Dermis blood vessel endothelial cell (primary cell): ENCODE measurements at places on chromosomes 12 and 14. TPM values are rescaled to one million over a fixed set of nuclear protein-coding genes. Genes with fewer than 3 reads are reported as not detected.
A peak's percentile ranks its signal among the peaks of the same experiment; 100 is the strongest.

DNA sequence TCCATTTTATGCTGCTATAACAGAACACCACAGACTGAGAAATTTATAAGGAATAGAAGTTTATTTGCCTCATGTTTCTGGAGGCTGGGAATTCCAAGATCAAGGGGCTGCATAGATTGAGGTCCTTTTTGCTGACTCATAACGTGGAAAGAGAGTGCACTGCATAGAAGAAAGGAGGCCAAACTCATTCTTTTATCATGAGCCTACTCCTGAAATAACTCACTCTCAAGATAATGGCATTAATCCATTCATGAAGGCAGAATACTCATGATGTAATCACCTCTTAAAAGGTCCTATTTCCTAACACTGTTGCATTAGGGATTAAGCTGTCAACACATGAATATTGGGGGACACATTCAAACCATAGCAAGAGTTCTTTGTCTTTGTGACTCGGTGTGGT lies 60.0 kb upstream of the FBXO33 start:
- no peak for DNase-seq

- no peak for DNase-seq
Observed at GRCh38 chr12:6635856-6636531, at the start of gene LPAR5. Gene LPAR5 (minus strand): TSS chr12:6635959. CDS start chr12:6621248, 14,711 bp downstream.

DNA sequence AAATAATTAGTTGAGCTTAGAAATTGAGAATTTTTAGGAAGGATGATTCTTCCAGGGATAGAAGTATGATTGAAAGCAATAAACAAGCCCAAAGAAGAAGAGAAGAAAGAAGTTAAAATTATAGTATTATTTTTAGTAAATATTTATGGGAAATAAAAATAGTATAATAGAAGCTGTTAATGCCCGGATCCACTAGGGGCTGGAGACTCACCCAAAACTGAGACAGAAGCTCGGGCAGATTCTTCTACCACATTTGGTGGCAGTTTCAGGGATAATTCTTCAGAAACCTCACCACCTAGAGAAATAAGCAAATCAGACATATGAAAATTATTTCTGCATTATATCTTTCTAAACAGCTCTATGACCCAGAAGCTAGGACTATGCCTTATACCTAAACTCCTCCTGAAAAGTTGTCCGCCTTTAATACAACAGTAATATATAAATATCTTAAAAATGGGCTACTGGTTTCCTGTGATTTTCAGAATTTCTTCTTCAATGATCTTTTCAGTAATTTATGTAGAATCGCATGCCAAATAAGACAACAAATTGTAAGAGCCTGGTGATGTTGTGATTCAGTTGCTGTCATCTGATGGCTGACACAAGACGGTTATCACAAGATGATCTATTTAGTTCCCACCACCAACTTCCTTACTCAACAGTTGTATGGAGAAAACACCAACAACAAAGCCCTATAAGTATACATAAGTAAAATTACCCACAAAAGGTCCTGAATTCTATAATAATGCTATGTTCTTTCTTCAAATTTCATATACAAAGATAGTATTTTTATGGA lies 35.6 kb downstream of the A2M start:
- DNase-seq = no peak

GRCh38 chr12:64682572-64683277 lies 72.4 kb downstream of the RASSF3 start:
- DNase-seq = no peak

DNA sequence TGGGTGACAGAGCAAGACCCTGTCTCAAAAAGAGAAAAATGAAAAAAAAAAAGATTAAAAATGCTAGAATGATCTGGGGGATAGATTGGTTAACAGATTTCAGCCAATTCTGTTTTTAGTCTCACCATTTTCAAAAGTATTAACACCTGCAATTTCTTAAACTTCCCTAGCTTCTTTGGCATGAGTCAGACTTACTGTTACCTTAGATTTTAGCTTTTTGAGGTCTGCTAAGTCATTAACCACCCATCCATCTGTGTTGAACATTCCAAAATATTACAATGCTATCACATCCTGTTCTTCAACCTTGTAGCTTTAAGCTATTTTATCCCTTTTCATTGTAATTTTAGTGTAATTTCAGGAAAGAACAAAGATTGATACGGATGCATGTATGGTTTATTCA lies 59.3 kb downstream of the PPP1R13B start:
- DNase-seq = no peak

DNA sequence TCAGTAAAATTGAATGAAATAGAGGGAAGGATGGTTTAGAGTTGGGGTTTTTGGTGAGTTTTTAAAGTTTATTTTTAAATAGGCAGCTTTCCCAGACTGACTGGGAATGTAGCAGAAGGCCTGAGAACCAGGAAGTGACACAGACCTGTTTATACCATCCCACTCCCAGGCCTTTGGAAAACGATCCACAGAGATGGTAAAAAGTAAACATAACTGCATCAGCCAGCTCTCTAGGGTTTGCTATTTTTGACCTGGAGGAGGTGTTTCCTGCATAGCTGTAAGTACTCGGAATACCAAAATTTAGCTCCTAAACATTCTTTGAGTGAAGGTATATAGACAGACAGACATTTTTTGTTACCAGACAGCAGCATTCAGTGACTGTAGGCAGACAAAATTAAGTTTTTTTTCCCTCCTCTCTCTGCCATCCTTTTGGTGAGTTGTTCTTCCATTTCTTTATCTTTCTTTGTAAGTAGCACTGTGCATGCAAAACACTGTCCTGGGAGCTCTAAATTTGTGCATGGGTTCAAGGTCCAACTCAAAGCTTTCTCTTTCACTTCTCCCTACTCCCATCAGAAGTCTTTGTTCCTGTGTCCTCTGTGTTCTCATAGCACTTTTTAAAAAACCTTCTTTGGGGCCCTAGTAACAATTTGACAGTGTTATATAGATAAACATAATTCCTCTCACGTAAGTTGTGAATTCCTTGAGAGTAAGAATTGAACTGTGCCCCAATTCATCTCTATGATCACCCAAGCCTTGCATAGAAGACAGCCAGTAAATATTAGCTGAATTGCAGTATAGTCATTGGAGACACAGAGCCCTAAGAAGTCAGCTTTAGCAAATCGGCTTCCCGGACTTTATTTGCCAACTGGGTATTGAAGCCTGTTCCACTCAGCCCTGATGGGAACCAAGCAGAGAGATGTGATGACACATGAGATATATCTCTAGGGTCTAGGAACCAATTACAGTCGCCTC lies 37.4 kb downstream of the SUSD6 start:
- peak; percentile 88 for DNase-seq

GRCh38 chr14:73232984-73233383 lies 4.3 kb upstream of the PAPLN start:
- peak; percentile 34 for DNase-seq

DNA sequence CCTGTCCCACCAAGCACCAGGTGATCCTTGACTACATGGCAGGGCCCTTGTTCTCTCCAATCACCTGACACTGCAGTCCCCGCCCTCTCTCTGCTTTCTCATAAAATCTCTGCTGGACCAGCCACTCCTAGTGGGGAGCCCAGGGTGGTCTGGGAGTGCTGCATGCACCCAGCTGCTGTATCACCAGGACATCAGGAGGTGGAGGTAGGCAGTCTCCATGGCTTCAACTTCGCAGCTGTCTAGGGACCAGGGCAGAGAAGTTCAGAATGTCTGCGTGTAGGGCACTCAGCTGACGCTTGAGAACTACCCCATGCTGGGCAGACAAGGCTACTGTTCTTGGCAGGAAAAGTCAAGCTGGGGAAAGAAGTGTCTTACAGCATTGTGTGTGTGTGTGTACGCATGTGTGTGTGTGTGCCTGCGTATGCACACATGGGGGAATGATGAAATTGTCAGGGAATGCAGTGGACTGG lies 2.6 kb downstream of the WSCD2 start:
- no peak for DNase-seq

DNA sequence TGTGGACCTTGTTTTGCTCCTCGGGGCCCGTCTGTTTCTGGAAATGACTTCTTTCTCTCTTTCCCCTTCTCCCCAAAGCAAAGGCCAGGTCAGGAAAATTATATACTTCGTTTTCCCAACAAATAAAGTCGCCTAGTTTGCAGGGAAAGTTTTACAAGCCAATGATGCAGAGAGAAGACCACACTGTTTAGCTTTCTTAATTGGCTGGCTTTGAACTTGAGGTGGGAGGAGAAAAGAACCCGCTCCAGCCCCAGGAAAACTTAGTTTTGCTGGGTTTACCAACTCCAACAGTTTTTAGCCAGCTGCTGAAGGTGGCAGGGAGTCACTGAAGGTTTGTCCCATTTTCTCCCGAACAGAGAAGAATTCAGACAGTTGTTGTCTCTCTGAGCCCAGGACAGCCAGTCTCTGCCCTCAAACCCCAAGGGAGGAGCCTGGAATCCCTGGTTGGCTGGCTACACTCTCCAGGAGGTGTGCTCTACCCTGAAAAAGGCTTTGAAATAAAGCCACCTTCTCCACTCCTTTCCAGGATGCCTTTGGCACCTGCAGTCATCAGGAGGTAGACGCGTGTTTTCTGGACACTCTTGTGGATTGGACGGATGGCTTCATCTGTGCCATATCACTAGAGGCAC lies 24.8 kb downstream of the BCL11B start:
- no peak for DNase-seq

DNA sequence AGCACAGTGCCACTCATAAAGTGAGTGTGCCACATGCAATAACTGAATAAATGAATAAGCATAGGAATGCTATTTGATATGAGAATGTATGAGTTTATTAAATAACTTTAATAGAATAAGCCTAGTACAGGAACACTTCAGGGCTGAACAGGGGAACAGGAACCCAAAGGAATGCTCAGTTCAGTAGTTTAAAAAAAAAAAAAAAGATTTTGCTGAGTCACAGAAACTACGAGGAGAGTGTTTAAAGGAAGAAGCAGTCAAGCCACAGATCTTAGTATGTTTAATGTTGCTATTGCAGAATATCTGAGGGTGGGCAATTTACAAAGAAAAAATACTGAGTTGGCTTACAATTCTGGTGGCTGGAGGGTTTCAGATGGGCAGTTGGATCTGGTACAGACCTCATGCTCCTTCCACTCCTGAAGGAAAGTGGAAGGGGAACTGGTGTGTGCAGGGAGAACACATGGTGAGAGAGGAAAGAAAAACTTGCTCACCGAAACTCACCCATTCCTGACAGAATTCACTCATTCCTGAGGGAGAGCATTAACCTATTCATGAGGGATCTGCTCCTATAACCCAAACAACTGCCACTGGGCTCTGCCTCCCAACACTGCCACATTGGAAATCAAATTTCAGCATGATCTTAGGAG lies 880.3 kb upstream of the MGAT4C start:
- DNase-seq = no peak

- peak; percentile 46 for DNase-seq
Observed at GRCh38 chr12:2794191-2794735, 507 bp upstream of the FKBP4 start.

Gene MAP3K12
- 13.6 and 19.1 TPM in 2 replicates for total RNA-seq

- DNase-seq = no peak
Observed at GRCh38 chr12:49794811-49795653, 33.2 kb downstream of the NCKAP5L start.

GRCh38 chr12:56930241-56930640 lies 4.0 kb downstream of the SDR9C7 start:
- DNase-seq = no peak

DNA sequence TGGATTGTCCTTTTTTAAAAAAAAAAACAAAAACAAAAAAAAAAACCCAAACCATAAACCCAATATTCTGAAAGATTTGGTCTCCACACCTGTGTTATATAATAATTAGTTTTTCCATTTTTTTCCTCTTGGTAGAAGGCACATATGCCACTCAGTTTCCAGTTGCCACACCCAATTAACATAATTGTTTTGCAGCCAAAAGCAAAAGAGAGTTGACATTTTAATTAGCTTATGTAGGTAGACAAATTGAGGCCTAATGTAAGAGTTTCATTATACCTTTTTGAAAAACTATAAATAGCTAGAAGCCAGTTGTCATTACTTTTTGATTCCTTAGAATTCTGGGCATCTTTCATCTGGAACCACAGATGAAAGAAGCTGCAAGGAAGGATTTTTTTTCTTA lies 21.0 kb downstream of the PTPN11 start:
- no peak for DNase-seq

DNA sequence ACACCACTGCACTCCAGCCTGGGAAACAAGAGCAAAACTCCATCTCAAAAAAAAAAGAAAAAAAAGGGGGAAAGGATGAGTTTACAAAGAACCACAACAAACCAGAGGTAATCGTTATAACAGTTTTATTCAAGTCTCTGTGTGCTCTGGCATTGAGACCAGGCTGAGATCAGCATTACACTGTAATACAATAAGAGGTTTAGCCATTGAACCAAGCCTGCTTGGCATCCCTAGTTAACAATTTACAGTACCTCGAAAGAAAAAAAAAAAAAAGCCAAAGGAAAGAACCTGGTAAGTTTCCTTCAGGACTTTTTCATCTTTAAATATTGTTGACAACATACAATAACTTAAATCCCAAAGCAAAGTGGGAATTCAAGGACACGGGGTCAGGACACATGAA lies 80.7 kb downstream of the TTC9 start:
- no peak for DNase-seq

Gene VDR
- total RNA-seq = under 0.01 and 0.47 TPM in 2 replicates

Gene ARHGAP9
- not detected in 2 replicates for total RNA-seq

Gene P2RX7
- total RNA-seq = 8.8 and 10.2 TPM in 2 replicates

DNA sequence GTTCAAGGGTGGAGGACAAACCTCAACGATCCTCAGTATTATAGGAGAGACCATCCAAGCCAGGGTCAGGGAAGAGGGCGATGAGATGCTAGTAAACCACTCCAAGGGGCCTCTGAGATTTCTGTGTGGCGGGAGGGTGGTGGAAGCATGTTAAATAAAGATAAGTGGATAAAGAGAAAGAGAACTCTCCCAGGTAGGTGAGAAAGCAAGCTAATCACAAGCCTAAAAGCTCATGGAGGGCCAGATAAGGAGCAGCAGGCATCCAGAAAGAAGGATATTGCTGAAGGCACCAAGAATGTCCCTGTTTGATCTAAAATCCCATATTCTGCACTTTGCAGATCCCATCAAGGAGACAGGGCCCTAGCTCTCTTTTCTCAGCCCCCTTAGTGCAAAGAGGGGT lies 48.3 kb upstream of the PARP11 start:
- no peak for DNase-seq

GRCh38 chr14:47917344-47917954 lies 242.0 kb upstream of the MDGA2 start:
- DNase-seq = peak; percentile 4

DNA sequence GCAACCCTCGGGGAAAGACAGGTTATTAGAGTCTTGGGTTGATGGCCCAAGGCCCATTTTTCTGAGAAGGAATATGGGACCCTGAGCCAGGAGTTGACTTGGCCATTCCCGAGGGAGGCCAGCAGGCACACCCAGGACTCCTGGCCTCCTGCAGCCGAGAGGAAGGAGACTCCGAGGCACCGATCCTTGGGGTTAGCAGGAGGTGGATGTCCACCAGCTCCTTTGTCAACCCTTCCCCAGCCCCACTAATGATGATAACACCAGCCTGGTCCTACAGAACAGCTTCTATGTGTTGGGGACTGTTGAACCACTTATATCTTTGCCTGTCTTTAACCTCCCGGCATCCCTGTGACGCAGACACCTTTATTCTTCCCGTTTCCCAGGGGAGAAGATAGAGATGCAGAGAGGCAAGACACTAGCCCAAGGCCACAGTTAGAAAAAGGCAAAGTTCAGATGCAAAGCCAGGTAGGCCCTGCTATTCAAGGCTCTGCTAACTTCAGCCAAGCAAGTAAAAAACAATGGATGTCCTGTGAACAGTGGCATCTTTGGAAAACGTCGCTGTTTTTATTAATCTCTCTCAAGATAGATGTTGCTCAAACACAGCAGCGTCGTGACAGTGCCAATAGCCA lies 767.3 kb upstream of the TBX3 start:
- DNase-seq = no peak
